ENCODE measurements at places on chromosomes 1 and 21.

- no peak for DNase-seq
Observed at GRCh38 chr1:15178571-15179484, 25.3 kb downstream of the TMEM51 start.

GRCh38 chr21:43299441-43300277, 127.3 kb downstream of the SIK1 start:
- DNase-seq: no peak

- DNase-seq: no peak
Observed at GRCh38 chr1:33169290-33170055, 12.4 kb downstream of the TRIM62 start.

- no peak for DNase-seq
Observed at GRCh38 chr1:185961664-185962063, 227.5 kb downstream of the HMCN1 start.

- DNase-seq: no peak
Observed at GRCh38 chr1:165842671-165843129, 15.3 kb downstream of the UCK2 start.

DNA sequence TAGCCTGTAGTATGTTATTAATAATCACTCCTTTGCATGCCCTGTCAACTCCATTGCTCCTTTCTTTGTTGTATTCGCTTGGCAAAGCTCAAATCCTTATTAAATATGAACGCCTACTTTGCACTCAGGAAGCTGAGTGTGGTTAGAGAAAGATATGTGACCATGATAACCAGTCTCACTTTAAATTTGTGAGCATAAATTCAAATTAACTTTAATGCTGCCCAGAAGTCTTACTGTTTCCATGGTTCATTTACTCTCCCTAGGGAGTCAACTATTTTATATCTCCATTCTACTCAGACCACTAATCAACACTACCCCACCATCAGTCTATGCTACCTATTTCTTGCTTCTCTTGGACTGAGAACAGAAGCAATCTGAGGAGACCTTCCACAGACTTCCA, 12.1 kb upstream of the EPHX4 start:
- no peak for DNase-seq
